ENCODE measurements at places on chromosomes 1 and 21.

- no peak for DNase-seq
Observed at GRCh38 chr1:213643360-213643759, 344.4 kb upstream of the PROX1 start.

GRCh38 chr1:157505481-157506272 is 46.6 kb downstream of the FCRL5 start:
- DNase-seq = peak; percentile 16

DNA sequence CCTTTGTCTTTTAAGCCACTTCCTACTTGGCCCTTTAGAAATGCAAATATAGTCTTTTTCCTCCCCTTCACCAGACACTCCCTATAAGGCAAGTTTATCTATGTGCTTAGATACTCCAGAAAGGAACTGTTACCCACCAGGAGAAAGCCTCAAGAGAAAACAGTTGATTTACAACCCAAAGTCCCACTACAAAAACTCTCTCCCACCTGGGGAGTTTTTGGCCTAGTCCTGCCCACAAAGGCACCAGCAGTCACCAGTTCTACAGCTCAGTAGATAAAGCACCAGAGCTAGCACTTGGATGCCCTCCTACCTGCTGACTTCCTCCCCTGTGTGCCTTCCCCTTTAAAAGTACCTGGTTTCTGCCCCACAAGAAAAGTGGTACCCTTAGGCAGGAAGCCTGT is 27.7 kb upstream of the HAO2 start:
- DNase-seq = no peak

- no peak for DNase-seq
Observed at GRCh38 chr1:164188497-164188896, 370.5 kb upstream of the PBX1 start.

- DNase-seq = no peak
Observed at GRCh38 chr1:168683871-168684270, 45.1 kb downstream of the DPT start.

DNA sequence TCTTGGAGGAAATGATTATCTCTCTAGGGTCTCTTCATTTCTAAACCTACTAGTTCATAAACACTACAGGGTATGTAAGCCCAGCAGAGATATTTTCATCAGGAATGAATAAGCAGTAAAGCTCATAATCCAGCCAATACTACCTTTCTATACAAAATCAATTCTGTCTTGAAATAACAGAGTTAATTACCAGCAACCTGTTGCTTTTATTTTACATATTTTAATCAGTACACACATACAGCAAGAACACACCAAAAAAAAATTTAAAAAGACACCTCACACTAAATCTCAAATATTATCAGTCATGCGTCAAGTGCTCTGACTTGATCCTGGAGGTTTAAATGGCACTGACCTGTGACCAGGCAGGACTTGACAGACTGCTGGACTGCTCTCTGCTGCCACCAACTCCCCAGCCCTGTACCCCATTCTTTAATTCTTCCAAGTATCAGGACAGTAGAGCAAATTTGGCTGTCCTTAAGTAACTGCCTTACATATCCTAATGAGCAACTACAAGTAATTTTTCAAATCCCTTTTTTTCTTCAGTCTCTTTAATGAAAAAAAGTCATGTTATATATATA is 98.5 kb downstream of the CDC42BPA start:
- no peak for DNase-seq

DNA sequence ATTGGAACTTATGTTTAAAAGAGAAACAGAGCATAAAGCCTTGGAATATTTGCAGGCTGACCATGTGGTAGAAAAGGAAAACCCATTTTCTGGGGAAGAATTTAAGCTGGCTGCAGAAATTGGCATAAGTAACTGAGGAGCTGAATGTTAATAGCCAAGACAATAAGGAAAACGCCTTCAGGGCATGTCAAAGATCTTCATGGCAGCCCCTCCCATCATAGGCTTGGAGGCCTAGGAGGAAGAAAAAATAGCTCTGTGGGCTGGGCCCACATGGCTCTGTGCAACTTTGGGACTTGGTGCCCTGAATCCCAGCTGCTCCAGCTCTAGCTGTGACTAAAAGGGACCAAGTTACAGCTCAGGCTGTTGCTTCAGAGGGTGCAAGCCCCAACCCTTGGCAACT is 51.5 kb downstream of the CTH start:
- no peak for DNase-seq

- no peak for DNase-seq
Observed at GRCh38 chr1:165877411-165877810, 50.0 kb downstream of the UCK2 start.

DNA sequence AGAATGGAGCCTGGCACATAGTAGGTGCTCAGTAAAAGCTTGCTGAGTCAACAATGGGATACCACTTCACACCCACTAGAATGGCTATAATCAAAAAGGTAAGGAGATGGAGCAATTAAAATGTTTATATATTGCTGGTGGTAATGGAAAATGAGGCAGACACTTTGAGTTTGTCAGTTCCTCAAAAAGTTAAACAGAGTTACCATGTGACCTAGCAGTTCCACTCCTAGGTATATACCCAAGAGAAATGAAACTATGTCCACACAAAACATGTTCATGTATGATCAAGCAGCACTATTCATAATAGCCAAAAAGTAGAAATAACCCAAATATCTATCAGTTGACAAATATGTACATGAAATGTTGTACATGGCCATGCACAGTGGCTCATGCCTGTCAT is 74.8 kb upstream of the ECE1 start:
- DNase-seq = no peak

DNA sequence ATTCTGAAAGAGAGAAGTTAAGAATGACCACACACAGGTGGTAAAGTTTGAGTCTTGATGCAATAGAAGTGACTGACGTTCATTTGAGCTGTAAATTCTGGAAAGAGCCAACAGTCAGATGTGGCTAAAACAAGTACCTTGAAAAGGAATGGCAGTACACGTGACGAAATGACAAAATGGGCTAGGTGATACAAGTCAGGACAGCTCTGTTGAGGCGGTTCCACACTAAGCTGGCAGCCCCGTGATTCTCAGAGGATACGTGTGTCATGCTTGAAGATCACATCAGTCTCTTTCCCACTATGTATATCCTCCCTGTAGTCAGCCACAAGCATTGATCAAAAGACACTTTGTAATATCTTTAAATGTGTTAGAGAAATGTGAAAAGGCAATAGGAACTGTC is 881.3 kb upstream of the ADGRL2 start:
- DNase-seq = no peak

GRCh38 chr1:61427510-61427909 is 297.4 kb downstream of the TM2D1 start:
- no peak for DNase-seq

DNA sequence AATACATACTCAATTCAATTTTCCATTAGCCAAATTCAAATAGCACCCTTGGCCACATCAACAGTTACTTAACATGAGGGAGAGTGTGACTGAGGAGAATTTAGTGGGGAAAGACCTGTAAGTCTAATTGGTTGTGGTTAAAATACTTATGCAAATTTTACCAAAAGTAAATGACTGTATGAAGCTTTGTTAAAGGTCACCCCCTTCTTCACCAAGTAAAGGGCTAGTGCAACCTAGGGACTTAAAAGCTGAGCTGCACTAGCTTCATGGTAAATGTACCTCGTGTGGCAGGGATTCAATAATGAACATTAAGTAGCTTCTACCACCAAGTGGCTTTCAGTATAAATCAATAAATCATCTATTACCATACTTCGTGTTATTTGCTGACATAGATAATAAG is 372.0 kb downstream of the NTNG1 start:
- DNase-seq = no peak

DNA sequence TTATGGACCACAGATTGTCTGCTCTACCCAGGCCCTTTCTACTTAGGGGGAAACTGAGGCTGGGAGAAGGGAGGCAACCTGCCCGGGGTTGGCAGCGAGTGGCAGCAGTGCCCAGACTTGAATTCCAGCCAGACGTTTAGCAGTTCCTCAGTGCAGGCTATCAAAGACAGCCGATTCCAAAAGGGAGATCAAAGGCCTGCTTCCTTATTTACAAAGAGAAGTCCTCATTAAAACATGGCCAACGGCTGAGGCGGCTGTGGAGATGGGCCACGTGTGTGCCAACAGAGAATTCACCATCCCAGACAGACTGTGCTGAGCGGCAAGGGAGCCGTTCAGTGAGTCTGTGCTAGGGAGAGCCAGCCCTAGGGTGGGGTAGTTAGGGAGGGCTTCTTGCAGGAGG is 27.7 kb downstream of the C1QB start:
- DNase-seq = no peak

GRCh38 chr1:51569284-51570062 is 47.4 kb upstream of the OSBPL9 start:
- DNase-seq = peak; percentile 65

GRCh38 chr21:15272591-15272990 is 207.8 kb upstream of the NRIP1 start:
- DNase-seq = no peak

GRCh38 chr1:219049501-219049900 is 124.2 kb upstream of the LYPLAL1 start:
- no peak for DNase-seq

DNA sequence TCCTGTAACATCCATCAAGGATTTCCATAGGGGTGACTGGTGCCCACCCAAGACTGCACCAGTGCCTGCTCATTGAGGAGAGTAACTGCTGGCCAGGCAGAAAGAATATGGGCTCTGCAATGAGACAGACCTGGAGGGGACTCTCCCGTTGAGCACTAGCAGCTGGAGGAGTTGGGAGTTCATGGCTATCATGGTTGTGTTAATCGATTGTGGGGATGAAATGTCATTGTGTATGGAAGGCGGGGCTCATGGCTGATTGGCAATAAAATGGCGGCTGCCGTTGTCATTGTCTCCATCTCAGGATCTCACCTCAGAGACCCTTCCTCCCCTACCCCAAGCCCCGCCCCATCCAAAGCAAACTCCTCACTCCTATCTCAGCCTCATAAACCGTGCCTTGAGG is 3.9 kb downstream of the TMEM125 start:
- DNase-seq = no peak
